Activated naive CD4-positive, alpha-beta T cell (primary cell): ENCODE measurements at places on chromosomes 6 and 20.

GRCh38 chr20:36830791-36831691, 44.9 kb upstream of the TLDC2 start:
- DNase-seq = no peak

- no peak for DNase-seq
Observed at GRCh38 chr6:54440549-54440948, 132.3 kb downstream of the TINAG start.

GRCh38 chr6:105372142-105372848, 30.6 kb downstream of the PREP start:
- DNase-seq = no peak

GRCh38 chr6:41371992-41372831, 36.8 kb downstream of the NCR2 start:
- no peak for DNase-seq

- no peak for DNase-seq
Observed at GRCh38 chr6:44094403-44095242, 32.6 kb downstream of the MRPL14 start.

- no peak for DNase-seq
Observed at GRCh38 chr20:53934421-53935343, 135.7 kb downstream of the BCAS1 start.

DNA sequence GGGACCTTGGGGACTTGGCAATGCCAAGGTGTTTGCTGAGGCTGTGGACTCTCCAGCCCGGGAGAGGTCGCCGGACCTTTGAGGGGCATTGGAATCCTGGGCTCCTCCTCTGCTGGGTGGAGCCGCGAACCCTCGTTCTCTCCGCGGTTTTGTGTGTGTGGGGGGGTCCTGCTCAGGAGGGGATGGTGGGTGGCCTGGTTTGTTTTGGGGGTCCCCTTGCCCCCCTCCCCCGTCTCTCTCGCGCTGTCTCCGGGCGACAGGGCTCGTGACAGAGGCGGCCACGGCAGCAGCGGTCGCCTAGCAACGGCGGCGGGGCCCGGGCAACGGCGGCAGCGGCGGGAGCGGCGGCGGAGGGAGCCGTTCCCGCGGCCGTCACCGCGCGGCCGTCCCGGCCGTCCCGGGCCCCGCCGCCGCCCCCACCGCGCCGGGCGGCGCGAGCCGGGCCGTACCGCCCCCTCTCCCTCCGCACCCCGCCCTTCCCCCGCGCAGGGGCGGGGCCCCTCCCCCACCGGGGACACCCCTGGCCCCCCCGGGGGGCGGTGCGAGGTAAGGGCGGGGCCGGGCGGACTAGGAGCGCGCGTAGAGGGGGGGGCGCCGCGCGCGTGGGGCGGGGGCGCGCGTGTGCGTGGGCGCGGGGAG, 7.8 kb downstream of the SYNGAP1 start:
- peak; percentile 29 for DNase-seq

DNA sequence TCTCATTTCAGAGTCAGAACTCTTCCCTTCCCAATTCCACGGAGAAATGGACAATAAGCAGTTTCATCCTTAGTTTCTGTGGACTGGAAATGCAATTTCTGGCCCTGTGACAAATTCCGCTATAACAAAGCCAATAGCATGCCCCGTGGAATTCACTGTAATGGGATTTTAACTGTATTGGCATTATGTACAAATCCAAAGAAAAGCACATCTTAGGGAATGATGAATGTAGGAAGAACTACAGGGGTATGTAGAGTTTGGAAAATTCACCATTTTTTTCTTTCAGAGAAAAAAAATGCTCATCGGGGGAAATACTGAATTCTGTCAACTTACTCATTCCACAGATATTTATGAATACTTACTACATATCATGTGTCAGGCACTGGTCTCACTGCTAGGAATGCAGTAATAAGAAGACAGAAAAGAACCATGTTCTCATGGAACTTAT, 43.5 kb downstream of the KIF6 start:
- no peak for DNase-seq

DNA sequence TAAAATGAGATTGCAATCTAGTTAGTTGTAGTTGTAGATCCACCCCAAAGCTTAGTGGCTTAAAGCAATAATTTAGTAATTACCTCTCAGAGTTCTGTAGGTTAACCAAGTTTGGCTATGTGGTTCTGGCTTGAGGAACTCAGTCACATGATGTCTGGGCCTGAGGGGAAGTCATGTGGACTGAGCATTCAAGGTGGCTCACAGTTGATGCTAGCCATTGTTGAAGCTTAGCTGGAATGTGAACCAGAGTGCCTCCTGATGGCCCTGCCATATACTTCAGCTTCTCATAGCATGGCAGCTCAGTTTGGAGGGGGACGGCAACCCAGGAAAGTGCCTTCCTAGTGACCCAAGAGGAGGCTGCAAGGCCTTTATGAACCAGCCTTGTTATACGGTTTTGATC, 263.2 kb upstream of the RNF217 start:
- no peak for DNase-seq

GRCh38 chr6:99614430-99615186, 8.0 kb downstream of the PRDM13 start:
- DNase-seq = no peak
